ENCODE measurements at places on chromosomes 1 and 21.
A peak's percentile ranks its signal among the peaks of the same experiment; 100 is the strongest.

DNA sequence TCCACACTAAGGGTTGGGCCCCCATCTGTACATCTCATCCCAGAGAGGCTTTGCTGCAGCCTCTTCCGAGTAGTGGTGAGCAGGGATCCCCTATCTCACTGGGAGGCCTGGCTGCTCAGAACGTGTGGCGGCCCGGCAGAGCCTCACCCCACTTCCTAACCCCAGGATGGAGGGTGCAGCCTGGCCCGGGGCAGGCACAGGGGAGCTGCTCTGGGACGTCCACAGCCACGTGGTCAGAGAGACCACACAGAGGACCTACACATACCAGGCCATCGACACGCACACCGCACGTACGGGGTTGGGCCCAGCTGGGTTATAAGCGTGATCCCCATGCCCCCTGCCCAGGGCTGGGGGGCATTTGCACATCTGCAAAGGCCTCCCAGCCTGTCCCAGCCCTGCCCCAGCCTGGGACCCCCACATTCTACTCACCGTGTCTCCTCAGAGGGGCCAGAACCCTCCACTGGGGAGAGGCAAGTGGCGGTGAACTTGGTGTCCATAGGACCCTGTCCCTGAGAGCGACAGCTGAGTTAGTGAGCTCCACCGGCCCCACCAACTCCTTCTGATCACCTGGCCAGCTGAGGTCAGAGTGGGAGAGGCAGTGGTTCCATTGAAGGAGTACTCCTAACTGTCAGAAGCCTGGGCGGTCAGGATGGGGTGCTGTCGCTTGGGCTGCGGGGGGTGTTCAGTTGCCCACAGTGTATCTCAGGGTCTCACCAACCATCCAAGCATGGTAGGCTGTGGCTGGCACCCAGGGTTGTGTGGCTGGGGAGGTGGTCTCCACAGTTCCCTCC lies 41.2 kb downstream of the TRIM11 start:
- DNase-seq = no peak

DNA sequence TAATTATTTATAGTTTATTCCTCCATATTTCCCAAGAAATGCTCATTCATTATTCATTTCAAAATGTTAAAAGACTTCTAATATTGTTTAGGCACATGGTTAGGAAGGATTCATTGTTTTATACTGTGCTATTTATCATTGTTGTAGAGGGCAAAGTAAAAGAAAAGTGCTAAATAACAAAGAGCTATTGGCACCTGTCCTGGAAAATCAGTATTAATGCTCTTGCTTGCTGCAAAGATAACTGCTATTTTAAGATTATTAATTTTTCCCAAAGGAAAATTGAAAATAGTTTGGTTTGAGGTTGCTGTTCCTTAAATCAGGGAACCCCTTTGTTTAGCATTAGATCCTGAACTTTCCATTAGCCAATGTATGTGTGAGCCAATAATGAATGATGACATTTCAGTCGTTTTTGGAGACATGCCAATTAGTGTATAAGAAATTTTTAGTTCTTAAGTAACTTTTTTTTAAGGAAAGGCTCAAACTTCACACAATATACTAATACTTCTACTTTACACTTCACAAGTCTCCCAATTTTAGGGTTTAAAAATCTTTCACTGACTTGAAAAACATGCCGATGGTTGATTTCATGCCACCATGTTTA lies 39.9 kb downstream of the EPB41 start:
- DNase-seq = no peak

- no peak for DNase-seq
Measured at GRCh38 chr1:194196562-194196961, 1010.1 kb upstream of the B3GALT2 start.

DNA sequence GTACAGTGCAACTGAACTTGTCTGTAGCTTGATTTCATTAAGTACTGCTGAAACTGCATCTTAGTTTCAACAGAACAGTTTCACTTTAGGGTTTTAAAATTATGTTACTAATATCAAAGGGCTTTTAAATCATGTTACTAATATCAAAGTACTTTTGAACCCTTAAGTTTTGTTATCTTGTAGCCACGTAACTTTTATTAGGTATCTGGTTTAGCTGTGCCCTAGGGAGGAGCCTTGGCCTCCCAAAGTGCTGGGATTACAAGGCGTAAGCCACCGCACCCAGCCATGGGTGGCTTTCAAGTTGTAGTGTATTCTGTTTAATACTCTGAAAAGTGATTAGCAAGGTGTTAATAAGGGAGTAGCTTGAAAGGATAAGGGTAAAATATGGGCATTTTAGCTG lies 2.0 kb downstream of the KDM4A start:
- no peak for DNase-seq

- no peak for DNase-seq
Measured at GRCh38 chr1:165612062-165612461, 19.0 kb upstream of the MGST3 start.

DNA sequence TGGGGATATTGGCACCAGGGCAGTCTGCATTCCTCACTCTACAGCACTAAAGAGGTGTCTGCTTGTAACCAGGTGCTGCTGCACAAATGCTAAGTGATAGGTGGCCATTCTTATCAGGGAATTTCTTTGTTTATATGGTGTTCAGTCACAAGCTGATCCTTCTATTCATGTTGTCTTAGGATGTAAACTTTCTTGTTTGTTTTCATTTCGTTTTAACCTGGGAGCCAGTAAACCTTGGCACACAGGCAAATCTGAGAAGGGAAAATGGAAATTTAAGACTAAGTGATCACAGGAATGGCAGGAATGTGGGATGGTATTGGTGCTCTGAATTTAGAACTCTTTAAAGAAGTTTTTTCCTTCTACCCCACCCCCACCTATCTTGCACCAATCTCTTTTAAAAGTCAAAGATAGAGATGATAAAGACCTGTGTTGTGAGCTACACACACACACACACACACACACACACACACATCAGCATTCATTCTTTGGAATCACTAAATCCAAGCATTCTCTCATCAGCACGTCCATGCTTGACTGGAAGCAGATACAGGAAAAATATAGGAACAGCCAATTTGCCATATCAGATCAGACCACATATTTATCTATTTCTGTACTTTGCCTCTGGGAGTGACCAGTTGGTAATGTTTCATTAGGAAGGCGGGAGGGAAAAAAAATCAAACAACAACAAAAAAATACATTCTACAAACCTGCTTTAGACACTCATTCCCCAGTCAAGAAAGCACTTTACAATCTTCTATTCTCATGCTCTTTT lies 451.4 kb upstream of the ADGRL2 start:
- DNase-seq = no peak

DNA sequence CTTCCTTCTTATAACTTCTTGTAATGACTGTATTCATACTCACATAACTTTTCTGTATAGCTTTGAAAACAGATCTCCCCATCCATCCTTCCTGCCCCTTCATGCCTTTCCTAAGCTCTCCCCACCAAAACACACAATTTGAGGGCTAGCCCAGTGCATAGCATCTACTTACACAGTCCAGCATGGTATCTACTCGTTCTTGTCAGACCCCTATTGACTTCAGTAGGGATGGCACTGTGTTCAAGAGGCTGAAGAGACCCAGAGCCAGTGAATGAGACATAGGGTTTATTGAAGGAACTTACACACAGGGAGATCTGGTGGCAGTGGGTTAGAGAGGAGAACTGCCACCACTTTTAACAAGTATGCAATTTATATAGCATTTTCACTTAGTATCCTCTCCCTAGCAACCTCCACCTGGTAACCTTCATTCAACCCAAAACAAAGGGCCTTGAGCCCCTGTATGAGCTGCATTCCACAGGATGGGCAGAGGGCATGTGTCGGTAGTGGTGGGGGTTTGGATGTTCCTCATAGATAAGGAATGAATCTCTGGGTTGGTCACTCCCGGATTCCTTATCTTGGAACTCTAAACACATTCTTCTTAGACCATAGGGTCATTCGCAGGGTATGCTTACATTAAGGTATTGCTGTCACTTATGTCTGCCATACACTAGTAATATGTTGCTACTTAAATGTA lies 64.9 kb upstream of the GNG12 start:
- no peak for DNase-seq

DNA sequence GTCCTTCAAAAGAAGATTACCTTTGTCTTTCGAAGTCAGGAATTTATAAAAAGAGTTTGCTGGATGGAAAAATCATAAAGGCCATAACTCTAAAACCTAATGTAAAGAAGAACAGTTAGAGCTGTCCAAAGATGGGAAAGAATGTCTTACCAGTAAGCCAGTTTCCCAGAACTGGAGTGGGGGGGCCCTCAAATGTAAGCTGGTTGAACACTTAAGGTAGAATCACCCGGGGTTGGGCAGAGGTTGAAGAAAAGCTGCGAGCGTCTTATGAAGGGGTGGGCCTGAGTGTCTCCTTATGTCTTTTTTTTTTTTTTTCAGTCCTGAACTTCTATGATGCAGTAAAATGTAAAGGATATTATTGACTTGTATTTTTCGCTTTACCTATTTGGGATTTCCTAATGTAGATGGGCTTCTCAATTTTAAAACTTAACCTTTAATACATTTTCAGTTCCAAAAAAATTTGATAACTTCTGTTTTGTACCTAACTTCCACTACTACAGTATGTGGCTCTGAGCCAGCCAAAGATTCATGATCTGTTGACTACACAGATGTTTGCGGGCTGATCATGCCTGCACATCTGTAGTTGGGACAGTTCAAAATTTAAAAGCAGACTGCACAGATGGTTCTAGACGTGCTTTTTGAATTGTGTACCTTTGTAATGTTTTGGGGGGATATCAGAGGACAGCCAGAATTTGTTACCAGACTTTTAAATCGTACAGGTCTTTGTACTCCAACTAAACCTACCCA lies 43.6 kb downstream of the NFYC start:
- no peak for DNase-seq

- no peak for DNase-seq
Measured at GRCh38 chr1:225816643-225817538, 7.0 kb downstream of the EPHX1 start.

DNA sequence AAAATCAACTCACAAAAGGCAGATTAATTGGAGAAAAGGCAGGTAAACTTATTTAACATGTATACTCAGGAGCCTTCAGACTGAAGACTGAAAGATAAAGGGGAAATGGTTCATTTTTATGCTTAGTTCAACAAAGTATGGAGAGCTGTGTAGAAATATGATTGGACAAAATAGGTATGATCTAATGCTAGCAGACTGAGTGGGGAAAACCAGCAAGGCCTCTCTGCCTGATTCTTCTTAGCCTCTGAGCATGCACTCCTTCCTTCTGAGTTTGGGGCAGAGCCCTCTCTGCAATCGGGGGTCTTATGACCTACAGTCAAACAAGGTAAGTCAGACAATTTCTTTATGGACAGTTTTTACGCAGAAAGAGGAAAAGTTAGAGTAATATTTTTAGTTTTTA lies 38.8 kb upstream of the SUCO start:
- no peak for DNase-seq

GRCh38 chr1:54294887-54295286 lies 94.9 kb downstream of the MRPL37 start:
- no peak for DNase-seq

DNA sequence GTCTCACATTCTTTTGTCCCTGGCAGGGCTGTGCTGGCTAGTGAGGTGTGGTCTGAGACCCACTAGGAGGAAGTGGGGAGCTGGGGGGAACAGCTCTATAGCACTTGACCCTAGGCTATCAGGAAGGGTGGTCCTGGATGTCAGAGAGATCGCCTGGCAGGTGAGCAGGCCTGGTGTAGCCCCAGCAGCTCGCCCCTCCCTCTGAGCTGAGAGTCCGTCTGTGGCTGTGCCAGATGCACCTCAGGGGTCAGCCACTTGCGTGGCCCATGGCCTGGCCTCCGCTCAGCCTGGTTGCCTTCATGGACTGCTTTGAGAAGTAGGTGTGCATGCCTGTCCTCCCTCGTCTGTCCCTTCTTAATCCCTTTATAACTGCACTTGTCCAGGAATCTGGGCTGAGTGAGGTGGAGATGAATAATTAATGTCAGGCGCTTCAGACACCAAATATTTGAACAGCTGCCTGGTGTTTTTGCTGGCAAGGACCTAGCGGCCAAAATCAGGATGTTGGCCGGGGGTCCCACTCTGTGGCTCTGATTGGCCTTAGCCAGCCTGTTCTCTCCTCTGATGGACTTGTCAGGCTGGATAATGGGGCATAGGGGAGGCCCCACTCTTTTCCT lies 30.5 kb downstream of the TMEM53 start:
- DNase-seq = no peak

DNA sequence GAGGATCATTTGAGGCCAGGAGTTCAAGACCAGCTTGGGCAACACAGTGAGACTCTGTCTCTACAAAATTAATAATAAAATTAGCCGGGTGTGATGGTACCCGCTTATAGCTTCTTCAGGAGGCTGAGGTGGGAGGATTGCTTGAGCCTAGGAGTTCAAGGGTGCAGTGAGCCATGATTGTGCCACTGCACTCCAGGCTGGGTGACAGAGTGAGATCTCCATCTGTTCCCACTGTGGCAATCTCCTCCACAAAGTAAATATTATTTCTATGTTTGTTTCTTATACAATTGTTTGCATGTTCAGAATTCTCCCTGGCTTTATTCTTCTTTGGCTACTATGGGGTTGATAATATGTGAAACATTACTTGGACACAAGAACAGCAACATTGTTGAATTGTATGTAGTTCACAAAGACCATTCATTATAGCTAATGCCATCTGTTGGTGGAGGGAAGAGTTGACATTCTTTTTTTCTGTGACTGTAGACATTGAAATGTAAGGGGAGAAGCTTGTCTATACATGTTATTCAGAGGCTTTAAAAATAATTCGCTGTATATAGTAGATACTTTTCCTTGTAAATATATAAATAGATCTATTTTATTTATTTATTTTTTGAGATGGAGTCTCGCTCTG lies 47.8 kb upstream of the SRSF10 start:
- DNase-seq = no peak

GRCh38 chr21:44815852-44816628 lies 1.8 kb downstream of the SUMO3 start:
- DNase-seq = no peak

DNA sequence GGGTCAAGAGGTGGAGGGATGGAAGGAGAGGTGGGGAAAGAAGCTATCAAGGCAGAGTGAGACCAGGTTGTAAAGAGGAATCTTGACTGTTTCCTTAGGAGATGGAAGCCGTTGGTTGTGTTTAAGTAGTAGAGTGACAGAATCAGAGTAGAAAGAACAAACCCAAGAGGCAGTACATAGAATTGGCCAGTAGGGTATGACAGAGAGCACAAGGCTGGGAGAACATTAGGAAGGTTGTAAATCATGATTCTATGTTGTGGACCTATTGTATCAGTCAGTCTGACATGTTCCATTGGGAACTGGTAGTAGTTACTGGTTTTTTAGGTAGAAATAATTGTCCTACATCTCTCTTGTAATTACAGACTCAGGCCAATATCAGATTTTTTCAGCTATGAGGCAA lies 486.9 kb upstream of the USP24 start:
- no peak for DNase-seq

GRCh38 chr21:35603494-35603893 lies 456.8 kb downstream of the SETD4 start:
- DNase-seq = no peak

- DNase-seq = peak; percentile 60
Measured at GRCh38 chr1:116737020-116737854, 17.0 kb upstream of the CD2 start.

DNA sequence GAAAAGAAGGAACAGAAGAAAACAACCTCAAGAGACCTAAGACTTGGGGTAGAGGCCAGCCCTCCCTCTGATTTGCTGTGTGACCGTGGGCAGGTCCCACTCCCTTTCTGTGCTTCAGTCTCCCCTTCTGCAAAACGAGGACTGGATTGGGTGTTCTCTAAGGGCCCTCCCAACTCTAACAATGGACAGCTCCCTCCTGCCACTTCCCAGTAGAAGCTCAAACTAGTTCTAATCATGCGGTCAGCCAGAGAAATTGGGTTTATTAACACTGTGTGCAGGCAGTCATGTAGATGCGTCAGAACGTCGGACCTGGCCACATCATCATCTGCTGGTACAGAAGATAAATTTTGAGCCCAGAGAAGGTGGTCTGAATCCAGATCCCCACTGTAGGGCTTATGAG lies 1.6 kb upstream of the PADI4 start:
- no peak for DNase-seq

Measured in stimulated activated CD8-positive, alpha-beta memory T cell treated with anti-CD3 and anti-CD28 coated beads, Interleukin-4, amount 100 ng/mL, for 24 hours (primary cell).